Kasumi-1 (cell line): ENCODE measurements at places on chromosomes 7 and 10.
A peak's percentile ranks its signal among the peaks of the same experiment; 100 is the strongest.

GRCh38 chr7:23918856-23919255, 208.8 kb downstream of the STK31 start:
- DNase-seq, result no peak

GRCh38 chr10:80590585-80591125, 53.0 kb downstream of the SH2D4B start:
- DNase-seq, result no peak

DNA sequence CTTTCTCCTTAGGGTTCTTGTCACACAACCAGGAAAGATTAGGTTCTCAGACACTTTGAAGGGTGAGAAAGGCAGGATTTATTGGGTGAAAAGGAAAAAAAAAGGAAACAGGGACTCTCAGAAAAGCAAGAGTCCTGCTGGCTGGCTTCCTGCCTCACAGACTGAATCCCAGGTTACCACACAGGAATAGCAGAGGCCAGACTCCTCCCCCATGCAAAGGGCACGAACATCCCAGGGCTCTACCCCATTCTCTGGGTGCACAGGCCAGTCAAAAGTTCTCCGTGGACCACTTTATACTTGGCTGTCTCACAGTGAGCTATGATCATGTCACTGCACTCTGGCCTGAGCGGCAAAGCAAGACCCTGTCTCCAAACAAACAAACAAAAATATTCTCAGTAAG, 42.6 kb downstream of the HOXA1 start:
- DNase-seq, result no peak

DNA sequence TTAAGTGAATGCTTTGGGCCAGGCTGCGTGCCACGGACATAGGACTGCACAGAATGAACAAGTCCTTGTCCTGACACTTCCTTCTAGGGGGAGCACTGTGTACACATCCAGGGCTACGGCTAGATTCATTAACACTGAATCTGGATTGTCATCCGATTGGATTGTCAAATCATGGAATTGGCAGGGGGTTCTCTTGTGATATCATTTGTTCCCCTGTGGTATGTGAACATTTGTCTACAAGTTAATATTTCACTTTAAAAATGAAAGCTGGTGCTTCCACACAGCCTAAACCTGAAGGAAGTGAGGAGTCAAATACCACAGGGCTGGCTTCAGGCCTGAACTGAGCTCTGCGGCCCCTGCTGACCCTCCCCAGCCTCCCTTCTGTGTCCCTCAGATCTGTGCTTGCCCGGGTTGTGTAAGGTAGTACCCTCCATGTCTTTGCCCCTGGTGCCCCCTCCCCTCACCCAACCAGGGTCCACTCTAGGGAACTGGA, 75.6 kb downstream of the SNX10 start:
- no peak for DNase-seq

GRCh38 chr10:8103543-8103942, 49.1 kb downstream of the GATA3 start:
- no peak for DNase-seq

- DNase-seq, result no peak
Measured at GRCh38 chr10:98110356-98110755, 24.1 kb upstream of the R3HCC1L start.

GRCh38 chr7:8386926-8387550, 46.4 kb upstream of the NXPH1 start:
- DNase-seq, result no peak

DNA sequence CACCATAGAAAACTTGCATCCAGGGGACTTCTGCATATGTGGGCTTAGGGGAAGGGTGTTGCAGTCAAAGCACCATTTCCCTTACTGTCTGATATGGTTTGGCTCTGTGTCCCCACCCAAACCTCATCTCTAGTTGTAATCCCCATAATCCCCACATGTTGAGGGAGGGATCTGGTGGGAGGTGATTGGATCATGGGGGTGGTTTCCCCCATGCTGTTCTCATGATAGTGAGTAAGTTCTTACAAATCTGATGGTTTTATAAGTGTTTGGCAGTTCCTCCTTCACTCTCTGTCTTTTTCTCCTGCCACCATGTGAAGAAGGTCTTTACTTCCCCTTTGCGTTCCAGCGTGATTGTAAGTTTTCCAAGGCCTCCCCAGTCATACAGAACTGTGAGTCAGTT, 177.4 kb downstream of the ADK start:
- peak; percentile 84 for DNase-seq

GRCh38 chr10:86045896-86046295, 320.7 kb downstream of the GRID1 start:
- DNase-seq, result no peak

GRCh38 chr7:4665661-4666060, 16.4 kb upstream of the FOXK1 start:
- no peak for DNase-seq

- peak; percentile 88 for DNase-seq
Measured at GRCh38 chr10:92699518-92700381, 10.0 kb downstream of the HHEX start.

GRCh38 chr7:147980826-147981813, 609.4 kb upstream of the C7orf33 start:
- no peak for DNase-seq

- no peak for DNase-seq
Measured at GRCh38 chr7:158924956-158925355, 68.6 kb downstream of the DYNC2I1 start.

DNA sequence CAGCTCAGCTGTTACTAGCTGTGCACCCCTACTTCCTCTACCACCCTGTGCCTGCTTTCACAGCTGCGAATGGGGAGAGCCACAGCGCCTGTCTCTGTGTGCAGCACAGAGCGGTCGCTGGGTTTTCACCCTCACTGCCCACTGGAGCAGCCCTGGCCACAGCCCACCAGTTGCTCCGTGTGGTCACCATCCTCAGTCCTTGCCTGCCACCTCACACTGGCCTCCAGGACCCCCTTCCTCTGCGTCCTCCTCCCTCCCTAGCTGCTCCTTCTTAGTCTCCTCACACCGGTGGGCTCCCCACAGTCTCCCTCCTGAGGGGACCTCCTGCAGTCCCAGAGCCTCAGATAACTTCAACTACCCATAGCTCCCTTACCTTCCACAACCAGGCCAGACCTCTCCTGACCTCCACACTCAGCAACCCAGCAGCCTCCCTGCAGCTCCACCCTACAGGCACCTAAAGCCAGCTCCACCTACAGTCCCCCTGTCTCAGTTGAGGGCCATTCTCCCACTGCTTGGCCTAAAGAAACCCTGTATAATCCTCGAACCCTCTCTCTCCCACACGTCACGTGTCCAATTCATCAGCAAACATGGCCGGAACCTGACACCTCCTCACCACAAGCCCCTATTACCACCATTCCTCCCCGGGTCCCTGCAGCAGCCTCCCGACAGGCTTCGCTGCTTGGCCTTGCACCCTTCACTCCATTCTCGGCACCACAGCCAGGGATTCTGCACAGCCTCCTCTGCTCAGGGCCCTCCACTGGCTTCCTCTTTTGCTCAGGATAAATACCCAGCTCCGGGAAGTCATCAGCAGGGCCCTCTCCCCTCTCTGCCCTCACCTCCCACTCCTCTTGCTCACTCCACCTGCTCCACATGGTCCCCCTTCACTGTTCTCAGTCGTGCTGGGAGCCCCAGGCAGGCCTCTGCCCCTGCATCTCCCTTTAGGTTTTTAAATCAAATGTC, 28.1 kb downstream of the PLAC9 start:
- peak; percentile 64 for DNase-seq

GRCh38 chr7:40331915-40332314, 197.1 kb downstream of the SUGCT start:
- no peak for DNase-seq

- DNase-seq, result no peak
Measured at GRCh38 chr7:28800150-28800549, 158.0 kb downstream of the TRIL start.

GRCh38 chr7:54663603-54664234, 95.3 kb downstream of the SEC61G start:
- DNase-seq, result peak; percentile 5

DNA sequence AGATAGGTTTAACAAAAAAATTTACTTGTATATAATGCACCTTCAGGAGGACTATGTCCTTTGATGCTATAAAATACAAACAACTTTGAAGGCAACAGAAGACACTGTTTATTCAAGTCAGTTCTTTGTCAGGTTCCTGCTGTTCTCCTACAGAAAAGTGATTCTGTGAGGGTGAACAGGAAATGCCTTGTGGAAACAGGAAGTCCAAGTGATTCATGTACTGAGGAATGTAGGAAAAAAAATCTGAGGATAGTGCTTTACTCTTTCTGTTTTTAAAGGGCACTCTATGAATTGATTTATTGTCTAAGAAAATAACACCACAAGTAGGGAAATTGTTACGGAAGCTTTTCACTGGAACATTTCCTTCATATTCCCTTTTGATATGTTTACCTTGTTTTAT, 171.9 kb downstream of the HDAC9 start:
- no peak for DNase-seq

DNA sequence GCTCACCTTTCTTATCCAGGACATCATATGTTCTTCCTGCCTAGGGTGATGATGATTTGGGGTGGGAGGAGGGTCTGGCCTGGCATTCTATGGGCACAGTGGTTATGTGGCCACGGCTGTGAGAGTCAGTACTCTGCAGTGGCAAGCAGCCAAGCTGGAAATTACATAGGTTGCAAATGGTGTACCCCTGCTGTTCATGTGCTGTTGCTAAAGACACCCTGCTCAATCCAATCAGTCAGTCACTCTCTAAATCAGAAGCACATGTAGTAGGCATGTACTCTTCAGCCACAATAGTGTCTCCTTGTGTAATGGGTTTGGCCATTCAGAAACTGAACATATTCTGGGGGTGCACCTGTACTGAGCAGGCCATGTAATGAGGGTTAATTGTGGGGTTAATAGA, 449.1 kb upstream of the ANKRD30A start:
- no peak for DNase-seq

DNA sequence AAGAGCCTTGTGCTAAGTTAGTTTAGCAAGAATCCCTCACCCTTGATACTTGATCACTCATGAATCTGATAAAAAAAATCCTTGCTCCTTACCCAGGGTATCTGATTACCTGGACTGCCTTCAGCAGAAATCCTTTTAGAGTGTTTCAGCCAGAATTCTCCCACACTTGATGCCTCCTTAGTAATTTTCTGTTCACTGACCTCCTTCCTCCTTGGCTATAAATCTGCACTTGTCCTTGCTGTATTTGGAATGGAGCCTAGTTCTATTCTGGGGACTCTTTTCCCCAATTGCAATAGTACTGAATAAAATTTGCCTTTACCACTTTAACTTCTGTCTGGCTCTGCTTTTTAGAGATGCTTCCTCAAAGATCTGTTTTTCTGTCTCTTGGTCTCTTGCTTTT, 84.9 kb downstream of the RPS24 start:
- no peak for DNase-seq

- DNase-seq, result no peak
Measured at GRCh38 chr7:148290538-148290937, 300.0 kb upstream of the C7orf33 start.

DNA sequence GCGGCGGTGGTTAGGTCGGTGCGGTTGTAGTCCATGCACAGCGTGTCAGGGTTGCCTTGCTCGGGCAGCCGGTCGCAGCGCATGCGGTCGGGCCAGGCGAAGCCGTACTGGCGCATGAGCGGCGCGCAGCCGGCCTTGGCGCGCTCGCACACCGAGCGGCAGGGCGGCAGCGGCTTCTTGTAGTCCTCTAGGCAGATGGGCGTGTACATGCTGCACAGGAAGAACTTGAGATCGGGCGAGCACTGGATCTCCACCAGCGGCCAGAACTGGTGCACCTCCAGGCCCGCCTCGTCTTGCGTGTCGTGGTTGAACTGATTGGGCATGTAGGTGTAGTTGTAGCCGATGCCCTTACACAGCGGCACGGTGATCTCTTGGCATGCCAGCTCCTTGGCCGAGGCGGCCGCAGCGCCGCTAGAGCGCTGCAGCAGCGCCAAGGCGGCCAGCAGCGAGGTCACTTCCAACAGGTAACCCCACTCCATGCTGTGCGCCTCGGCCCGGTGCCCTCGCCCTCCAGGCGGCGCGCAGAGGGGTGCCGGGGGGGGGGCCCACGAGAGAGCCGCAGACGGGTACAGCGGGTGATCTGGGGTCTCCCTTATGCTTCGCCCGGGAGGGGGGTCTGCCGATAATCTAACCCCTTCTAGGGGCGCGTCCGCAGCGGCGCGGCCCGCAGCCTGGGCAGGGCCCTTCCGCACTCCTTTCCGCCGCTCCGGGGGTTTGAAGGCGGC, 983 bp downstream of the FZD8 start:
- DNase-seq, result peak; percentile 77

- DNase-seq, result no peak
Measured at GRCh38 chr7:157348548-157348947, 11.7 kb downstream of the DNAJB6 start.

DNA sequence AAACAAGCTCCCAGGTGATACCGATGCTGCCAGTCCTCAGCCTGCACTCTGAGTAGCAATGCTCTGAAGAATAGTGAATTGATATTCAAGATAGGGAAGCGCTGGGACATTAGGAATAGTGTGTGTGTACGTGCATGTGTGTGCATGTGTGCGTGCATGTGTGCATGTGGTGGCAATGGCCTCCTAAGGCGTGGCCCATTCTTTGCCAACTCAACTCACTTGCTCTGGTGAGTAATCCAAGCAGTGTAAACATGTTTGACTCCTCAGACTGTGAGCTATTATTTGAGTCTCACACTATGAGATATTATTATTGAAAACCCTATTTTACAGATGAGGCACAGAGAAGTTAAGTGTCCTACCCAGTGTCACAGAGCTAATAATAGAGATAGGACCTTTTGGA, 186.6 kb downstream of the RAB11FIP2 start:
- no peak for DNase-seq

DNA sequence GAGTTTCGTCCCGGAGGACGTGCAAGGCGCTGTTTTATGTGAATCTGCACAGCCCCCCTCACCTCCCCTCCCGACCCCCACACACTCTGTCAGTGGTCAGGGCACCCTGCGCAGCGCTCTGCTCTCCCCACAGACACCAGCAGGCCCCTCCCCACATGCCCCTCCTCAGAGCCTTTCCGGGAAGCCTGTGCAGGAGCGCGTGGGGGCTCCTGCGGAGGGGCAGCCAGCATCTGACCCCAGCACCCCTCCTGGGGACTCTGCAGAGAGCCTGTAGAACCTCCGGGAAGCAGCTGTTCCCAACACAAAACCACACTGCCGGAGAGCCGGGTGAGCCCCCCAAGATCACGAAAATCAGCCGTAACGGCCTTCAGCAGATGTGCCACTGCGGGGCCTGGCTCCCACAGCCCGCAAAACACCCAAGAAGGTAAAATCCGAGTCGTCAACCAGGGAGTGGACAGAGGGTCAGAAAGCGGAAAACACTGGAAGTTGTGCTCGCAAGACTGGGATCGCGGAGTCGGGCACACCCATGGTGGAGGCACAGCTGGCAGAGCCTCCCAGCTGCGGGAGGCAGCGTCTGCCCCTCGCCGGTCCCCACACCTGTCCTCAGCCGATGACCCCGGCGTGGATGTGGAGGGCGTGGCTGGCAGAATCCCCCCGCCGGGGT, 53.8 kb upstream of the PDGFA start:
- DNase-seq, result no peak

- no peak for DNase-seq
Measured at GRCh38 chr7:78398576-78398975, 600.0 kb downstream of the PHTF2 start.

DNA sequence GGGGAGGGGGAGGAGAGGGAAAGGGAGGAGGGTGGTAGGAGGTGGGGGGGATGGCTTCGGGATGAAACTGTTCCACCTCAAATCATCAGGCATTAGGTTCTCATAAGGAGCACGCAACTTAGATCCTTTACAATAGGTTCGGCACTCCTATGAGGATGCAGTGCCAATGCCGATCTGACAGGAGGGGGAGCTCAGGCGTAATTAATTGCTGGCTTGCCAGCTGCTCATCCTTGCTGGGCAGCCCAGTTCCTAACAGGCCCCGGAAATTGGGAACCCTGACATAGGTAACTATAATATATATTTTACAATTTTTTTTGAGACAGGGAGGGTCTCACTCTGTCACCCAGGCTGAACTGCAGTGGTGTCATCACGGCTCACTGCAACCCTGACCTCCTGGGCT, 118.8 kb upstream of the SFMBT2 start:
- DNase-seq, result peak; percentile 70

- no peak for DNase-seq
Measured at GRCh38 chr7:10779465-10780399, 193.9 kb upstream of the PHF14 start.
